ENCODE measurements at places on chromosomes 12 and 14. TPM values are rescaled to one million over a fixed set of nuclear protein-coding genes. Genes with fewer than 3 reads are reported as not detected.
A peak's percentile ranks its signal among the peaks of the same experiment; 100 is the strongest.

- DNase-seq = no peak
Measured at GRCh38 chr12:84922693-84923092, 10.1 kb upstream of the SLC6A15 start.

- DNase-seq = peak; percentile 71
Measured at GRCh38 chr14:64760146-64760755, 56.0 kb downstream of the PLEKHG3 start.

- no peak for DNase-seq
Measured at GRCh38 chr12:105696-106095, 39.1 kb downstream of the IQSEC3 start.

- DNase-seq = no peak
Measured at GRCh38 chr14:105917933-105918436, 391.6 kb downstream of the TMEM121 start.

DNA sequence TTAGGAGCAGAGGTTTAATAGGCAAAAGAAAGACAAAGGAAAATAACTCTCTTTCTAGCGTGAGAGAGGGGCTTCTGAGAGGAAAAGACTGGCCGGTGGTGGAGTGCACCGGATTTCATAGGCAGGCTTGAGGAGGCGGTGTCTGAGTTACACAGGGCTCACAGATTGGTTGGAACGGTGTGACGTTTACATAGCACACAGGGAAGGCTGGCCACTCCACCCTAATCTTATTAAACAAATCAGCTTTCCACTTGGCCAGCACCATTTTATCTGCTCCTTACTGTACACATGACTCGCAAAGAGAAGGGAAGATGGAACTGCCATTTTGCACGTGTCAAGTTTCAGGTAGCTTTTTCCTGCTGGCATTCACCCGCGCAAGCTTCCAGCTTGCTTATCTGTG lies 587.7 kb downstream of the RPL10L start:
- DNase-seq = peak; percentile 0

GRCh38 chr14:51442513-51443175 lies 202.6 kb downstream of the TMX1 start:
- no peak for DNase-seq

DNA sequence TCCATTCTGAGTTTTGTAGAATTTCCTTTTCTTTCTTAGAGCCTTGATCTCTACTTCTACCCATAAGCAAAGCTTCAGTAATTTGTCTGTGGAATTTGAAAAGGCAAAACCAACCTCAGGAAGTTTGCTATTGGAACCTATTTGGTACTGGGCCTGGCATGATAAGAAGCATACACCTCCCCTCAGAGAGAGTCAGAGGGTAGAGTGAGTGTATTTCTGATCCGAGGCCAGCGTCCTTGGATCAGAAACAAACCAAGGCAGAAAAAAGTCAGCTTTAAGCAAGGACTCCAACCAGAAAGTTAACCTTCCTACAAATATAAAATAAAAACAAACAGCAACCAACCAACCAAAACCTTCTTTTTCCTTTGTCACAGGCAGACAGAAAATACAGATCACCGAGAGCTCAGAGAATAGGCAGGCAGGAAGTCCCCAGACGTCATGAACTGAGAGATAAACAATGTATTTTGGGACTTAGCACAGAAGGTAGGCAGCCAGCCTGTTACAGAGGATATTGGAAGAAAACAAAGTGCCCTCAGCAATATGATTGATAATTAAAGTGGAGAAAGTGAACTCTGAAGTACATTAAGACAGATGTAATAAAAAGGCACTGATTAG lies 141.5 kb downstream of the NEDD1 start:
- DNase-seq = no peak

GRCh38 chr12:46628176-46628575 lies 197.6 kb downstream of the SLC38A4 start:
- DNase-seq = no peak

- DNase-seq = peak; percentile 33
Measured at GRCh38 chr14:105322791-105323556, 8.4 kb downstream of the PACS2 start.

DNA sequence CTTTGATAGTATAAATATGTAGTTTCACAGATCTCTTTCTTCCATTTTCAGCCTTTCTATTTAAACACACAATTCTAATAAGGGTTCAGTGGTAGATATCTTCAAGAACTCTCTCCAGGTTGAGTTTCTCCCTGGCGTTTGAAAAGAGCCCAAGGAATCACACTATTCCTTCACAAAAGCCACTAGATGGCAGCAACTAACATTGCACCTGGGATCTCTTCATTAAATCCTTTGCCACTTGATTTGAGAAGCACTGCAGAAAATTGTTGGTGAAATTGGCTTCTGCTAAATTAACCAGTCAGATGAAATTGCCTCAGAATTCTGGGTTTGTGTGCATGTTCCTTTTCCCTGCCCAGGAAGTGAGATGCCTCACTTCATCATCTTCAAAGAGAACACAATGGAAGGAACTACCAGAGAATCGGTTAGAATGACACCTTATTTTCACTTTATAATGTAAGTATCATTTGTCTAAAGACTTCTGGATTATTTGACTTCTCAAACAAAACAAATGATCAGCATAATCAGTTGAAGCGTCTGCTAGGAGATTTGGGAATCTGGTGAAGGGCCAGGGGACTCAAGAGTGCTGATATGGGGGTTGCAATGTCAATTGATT lies 6.8 kb downstream of the CCDC198 start:
- DNase-seq = peak; percentile 25

PPP2R5E gene
- polyA plus RNA-seq = 4.0 TPM

FAM222A gene
- 4.2 TPM for polyA plus RNA-seq

PDE3A gene
- polyA plus RNA-seq = 0.67 TPM

DDN gene
- polyA plus RNA-seq = 0.24 TPM

SSTR1 gene
- polyA plus RNA-seq = 0.08 TPM

C2CD5 gene
- polyA plus RNA-seq = 9.2 TPM

NR4A1 gene
- polyA plus RNA-seq = 75.2 TPM

PTCSC3 gene
- not detected for polyA plus RNA-seq

KLRC2 gene
- polyA plus RNA-seq = not detected

NTF3 gene
- not detected for polyA plus RNA-seq

Data from SK-N-SH (cell line).